ENCODE measurements at places on chromosomes 3 and 15.
A peak's percentile ranks its signal among the peaks of the same experiment; 100 is the strongest.

GRCh38 chr15:47196048-47196447, 521.3 kb upstream of the SEMA6D start:
- peak; percentile 75 for DNase-seq

- DNase-seq: no peak
Observed at GRCh38 chr3:11907667-11908660, 61.3 kb upstream of the TAMM41 start.

GRCh38 chr3:176579711-176580185, 617.5 kb downstream of the TBL1XR1 start:
- no peak for DNase-seq

- no peak for DNase-seq
Observed at GRCh38 chr3:132709761-132710160, 12.4 kb downstream of the NPHP3 start.

- DNase-seq: no peak
Observed at GRCh38 chr15:74208901-74209559, 6.4 kb upstream of the STRA6 start.

- no peak for DNase-seq
Observed at GRCh38 chr3:28840976-28841376, 439.9 kb upstream of the RBMS3 start.

GRCh38 chr3:69724722-69725435, 14.4 kb upstream of the MITF start:
- no peak for DNase-seq

DNA sequence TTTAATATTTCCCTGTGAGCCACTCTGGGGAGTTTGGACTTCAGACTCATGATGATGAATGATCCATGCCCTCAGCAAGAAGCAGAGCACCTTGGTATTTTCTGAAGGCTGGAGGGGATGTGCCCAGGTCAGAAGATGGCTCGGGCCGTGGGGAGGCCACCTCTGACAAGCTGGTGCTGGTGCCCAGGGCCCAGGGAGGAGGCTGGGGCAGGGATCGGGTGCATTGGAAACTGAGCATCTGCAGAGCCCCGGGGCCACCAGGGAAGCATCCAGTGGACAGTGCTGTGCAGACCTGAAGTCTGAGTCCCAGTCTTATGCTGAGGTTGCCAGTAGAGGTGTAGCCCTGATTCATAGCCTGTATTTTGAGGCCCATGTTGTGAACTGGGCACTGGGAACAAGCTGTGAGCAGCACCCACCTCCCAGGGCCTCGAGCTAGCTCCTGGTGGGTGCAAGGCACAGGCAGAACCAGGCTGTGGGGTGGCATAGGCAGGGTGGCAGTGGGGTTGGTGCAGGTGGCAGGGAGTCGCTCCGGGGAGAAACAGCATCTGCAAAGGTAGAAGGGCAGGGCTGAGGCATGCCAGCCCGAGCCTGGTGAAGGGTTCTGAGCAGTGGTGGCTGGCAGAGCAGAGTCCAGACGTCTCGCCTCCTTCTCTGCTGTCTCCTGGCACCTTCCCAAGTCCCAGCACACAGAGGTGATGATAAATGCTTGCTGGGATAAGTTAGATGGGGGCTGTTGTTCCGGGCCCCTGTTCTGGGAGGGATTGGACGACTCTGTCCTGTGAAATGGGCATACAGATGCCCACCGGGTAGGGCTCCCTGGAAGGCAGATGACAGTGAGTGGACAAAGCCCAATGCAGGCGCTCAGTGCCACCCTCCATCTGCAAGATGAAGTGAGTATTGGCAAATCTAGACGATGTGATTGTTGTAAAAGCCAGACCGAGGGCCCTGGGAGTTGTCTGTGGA, 10.6 kb downstream of the DNAJB8 start:
- DNase-seq: no peak

DNA sequence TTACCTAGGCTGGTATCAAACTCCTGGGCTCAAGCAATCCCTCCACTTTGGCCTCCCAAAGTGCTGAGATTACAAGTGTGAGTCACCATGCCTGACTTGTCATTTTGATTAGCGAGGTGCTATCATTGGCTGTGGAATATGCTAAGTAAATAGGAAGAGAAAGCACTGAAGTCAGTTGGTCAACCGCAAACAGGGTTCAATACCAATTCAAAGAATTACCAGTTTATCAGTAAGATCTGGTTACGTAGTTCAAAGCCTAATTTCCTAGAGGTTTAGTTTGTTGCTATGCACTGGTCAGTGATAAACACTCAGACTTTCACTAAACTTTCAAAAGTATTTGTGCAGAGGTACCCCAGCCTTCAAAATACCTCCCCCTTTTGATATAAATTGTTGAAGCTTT, 29.5 kb downstream of the GLB1 start:
- no peak for DNase-seq

DNA sequence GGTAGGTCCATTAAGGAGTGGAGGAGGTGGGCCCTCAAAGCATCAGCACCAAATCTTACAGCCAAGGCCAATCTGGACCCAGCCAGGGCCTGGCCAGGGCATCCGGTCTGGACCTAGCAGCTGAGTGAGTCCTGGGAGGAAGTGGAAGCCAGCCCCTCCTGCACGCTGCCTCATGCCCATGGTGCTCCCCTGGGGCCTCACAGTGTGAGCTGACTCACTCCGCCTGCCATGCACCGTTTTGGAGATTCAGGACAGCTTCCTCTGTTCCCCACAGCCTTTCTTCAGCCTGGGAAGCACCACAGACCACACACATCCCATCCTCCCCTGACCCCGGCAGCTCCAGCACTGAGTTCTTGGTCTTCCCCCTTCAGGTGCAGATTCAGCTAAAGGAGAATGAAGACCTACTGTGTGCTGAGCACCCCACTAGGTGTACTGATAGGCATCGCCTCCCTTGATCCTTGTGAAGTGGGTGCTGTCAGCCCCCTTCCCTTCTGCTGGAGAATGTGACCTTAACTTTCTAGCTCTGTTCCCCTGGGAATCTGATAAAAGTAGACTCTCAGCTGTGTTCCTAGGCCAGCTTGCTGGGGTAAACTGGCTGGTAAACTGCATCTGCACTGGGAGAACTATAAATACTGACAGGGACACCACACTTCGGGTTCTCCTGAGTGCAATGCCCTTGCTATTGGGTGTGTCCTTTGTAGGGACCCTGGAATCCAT, 36.8 kb upstream of the SEC13 start:
- DNase-seq: no peak

Data from iPS DF 19.7 (cell line).